K562 (cell line): ENCODE measurements at places on chromosomes 12 and 14.

DNA sequence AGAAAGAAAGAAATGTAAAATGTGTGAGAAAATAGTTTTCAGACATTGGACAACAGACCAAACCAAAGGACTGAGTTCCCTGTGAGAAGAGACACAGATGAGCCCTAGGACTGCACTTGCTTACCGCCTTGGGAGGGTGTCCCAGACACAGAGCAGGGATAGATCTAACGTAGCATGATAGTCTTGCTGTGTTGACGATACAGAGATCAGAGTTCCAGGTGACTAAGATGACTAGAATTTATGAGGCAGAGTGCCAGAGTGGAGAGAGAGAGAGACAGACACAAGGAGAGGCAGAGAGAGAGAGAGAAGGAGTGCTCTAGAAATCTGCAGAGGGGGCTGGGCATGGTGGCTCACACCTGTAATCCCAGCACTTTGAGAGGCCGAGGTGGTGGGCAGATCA lies 148.2 kb upstream of the LMNTD1 start:
- no peak for DNase-seq

GRCh38 chr14:75277815-75278421 lies 710 bp upstream of the FOS start:
- DNase-seq: no peak

DNA sequence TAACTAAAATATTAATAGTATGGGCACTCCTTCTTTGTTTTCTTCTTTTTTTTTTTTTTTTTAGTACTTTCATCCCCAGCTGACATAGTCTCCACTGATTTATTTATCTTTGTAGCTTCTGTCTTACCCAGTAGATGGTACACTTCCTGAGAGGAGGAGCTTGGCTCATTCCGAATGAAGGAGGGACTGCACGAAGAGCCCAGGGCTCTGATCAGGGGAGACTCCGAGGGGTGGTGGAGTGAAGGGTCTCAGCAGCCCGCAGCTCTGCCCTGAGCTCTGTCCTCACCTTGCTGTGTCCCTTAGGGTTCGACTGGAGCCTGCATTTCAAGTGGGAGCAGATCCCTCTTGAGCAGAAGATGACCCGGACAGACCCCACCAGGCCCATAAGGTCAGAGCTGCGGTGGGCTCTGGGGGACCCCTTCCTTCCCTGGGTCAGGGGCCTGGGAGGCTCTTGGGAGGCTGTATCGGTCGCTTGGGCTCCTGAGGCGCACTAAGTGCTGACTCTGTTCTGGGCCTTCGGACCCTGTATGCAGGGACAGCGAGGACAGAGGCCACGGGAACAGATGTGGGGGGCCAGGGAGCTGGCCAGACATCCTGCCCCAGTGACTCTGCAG lies 65.2 kb downstream of the ERH start:
- DNase-seq: no peak

DNA sequence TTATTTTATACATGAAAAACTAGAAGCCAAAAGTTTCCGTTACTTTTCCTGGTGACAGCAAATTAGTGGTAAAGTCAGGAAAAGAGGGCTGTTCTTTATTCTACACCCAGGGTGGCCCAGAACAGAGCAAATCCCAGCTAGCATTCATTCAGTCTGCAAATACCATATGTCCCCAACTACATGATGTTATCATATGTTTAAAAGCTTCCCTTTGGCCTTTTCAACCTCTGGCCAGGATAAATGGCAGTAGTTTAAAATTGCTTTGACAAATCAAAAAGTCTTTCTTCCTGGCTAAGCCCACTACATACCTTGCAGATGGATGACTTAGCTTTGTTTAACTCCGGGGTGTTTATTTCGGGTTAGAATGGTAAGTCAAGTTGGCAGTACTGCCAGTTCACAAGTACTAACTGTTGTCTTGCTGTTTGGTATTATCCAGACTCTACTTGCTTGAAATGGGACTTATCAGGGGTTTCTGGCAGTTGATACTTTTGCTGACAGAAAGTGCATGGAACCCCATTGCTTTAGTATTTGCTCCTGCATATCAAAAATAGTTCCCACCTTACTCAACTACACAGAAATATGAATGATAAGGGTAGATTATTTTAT lies 69.7 kb downstream of the PKP2 start:
- no peak for DNase-seq
